ENCODE measurements at places on chromosomes 16 and 17.
A peak's percentile ranks its signal among the peaks of the same experiment; 100 is the strongest.

GRCh38 chr17:74569020-74570003 lies 2.0 kb upstream of the CD300H start:
- DNase-seq, result no peak

DNA sequence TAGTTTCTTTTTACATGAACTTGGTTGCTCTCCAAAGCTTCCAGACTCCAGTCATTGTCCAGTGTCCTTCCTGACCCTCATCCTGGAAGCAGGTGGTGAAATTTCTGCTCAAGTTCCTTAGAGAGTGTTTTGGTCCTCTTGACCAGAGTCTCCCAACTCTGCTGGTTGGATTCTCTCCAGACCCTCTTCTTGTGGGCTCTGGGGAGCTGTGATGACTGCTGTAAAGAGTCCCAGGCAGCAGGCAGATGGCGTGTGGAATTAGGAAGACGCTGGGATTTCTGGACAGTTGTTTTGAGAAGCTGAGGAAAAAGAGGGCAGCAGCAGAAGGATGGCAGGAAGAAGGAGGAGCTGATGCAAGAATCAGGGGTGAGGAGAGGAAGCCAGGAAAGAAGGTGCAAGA lies 1.6 kb upstream of the SEZ6 start:
- DNase-seq, result no peak

- DNase-seq, result no peak
Observed at GRCh38 chr16:80285104-80285503, 255.7 kb upstream of the DYNLRB2 start.

GRCh38 chr16:361872-362701 lies 8.3 kb downstream of the MRPL28 start:
- peak; percentile 48 for DNase-seq

- no peak for DNase-seq
Observed at GRCh38 chr16:754656-755055, 5.9 kb upstream of the MSLN start.

DNA sequence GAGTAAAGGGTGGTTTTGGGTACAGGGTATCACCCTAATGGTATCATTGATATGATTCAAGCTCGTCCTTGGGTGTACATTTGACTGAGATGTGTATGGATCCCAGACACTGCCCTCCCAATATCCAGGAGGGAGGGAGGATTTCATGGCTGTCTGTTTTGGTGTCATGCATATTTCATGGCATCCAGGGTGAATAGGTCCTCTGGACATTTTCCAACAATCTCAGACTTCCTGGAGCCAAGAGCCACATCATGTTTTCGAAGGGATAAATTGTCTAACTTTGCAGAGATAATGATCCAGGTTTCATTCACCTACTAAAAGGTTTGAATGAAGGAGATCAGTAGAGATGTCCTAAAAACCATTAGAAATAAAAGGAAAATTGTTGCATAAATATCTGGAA lies 431.9 kb downstream of the SHISA9 start:
- no peak for DNase-seq

GRCh38 chr16:22092143-22092933 lies at the start of gene VWA3A:
VWA3A (plus strand) TSS chr16:22092541; CDS start chr16:22092638, 97 bp downstream.
- DNase-seq, result no peak

- no peak for DNase-seq
Observed at GRCh38 chr16:70018254-70018653, 67.1 kb downstream of the CLEC18A start.

DNA sequence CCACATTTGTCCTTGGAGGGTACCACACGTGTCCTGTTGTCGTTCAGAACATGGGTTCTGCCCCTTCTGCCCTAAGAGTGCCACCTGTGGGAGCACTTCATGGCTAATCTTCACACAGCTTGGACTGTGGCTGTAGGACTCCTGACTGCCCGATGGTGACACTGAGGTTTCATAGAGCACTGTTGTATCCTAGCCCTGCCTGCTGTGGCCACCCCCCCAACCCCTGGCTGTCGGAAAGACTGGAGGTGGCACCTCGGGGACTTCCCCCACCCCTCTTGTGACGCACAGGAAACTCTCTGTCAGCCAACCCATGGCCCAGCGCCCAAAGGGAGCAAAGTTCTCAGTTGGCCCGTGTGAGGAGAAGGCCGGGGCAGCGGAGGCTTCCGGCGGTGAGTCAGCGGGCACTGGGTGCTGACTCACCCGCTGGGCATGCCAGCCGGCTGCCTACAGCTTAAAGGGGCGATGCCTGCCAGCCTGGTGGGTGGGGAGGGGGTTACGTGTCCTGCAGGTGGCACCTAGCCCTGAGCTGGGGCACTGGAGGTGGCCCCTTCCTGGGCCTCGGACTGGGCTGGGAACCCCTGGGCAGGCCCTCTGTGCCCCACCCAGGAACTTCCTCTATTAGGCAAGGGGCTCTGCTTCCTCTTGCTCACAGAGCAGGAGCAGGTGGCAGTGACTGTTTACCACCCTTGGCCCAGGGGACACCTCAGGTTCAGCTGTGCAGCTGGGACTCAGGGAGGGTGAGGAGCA lies 3.4 kb downstream of the MAP2K3 start:
- DNase-seq, result peak; percentile 95

DNA sequence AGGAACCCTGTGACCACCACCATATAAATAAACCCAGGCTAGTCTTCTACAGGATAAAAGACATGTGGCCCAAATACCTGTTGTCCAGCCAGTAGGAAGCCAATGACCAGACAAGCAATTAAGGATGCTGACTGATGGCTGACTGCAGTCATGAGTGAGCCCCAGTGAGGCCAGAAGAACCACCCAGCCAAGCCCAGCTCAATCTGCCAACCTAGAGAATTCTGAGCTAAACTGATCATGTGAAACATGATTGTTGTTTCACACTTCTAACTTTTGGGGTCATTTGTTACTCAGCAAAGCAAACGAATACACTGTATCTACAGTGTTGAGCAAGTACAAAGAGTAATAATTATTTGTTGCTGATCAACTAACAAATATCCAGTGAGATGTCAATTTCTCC lies 86.4 kb downstream of the DNAH3 start:
- no peak for DNase-seq

GRCh38 chr16:76653390-76654026 lies 376.3 kb downstream of the CNTNAP4 start:
- no peak for DNase-seq

GRCh38 chr16:77331043-77331442 lies 103.8 kb downstream of the ADAMTS18 start:
- no peak for DNase-seq

- DNase-seq, result no peak
Observed at GRCh38 chr17:9120471-9120870, 99.2 kb downstream of the NTN1 start.

DNA sequence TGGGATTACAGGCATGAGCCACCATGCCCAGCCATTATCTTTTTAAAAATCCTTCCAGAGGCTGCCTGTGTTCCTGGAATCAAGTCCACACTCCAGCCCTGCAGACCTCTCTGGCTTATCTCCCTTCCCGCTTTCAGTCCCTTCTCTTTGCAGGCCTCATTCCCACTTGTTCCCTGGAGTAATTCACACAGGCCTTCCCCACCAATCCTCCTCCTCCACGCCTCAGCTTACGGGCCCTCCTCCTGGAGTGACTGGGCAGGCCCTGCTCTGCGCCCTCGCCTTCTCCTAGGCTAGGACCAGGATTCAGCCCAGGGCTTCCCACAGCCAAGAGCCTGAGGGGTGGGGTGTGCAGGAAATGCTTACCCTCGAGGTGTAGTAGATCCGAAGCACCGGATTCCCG lies 2.8 kb downstream of the CDIPT start:
- no peak for DNase-seq

DNA sequence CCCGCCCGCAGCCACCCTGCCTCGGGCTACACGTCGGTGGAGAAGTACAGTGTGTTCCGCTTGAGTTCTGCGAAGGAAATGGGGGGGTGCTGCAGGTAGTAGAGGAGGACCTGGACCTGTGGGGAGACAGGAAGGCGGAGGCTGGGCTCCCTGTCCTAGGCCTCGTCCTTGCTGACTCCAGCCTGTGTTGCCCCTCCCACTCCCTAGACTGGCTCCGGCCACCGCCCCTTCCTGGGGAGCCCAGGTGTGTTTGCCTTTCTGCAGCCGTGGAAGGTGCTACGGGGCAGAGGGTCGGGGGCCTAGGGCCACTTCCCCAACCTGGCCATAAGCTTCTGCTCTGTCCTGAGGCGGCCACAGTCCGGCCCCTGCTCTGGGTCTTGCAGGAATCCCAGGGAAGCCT lies 9.1 kb downstream of the TIMM22 start:
- DNase-seq, result no peak

GRCh38 chr17:59466946-59467801 lies 98.2 kb upstream of the DHX40 start:
- no peak for DNase-seq

DNA sequence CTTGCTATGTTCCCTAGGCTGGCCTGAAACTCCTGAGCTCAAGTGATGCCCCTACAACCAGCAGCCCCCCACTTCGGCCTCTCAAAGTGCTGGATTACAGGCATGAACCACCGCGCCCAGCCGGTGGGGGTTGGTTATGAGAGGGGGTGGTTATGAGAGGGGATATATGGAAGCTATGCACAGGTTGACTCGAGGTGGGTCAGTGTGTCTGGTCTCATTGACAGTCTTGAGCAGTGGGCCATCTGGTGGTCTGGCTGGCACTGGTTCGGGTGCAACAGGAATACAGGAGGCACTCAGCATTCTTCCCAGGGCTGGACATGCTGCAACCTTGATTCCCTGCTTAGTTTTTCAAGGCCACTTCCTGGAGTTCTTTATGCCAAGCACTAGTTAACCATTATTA lies 5.6 kb upstream of the STX1B start:
- DNase-seq, result no peak

GRCh38 chr17:49204516-49204915 lies 5.9 kb downstream of the GNGT2 start:
- DNase-seq, result no peak

GRCh38 chr17:45008216-45008615 lies 40.1 kb upstream of the C1QL1 start:
- no peak for DNase-seq

- DNase-seq, result no peak
Observed at GRCh38 chr17:63989622-63990345, 8.4 kb upstream of the PRR29 start.

DNA sequence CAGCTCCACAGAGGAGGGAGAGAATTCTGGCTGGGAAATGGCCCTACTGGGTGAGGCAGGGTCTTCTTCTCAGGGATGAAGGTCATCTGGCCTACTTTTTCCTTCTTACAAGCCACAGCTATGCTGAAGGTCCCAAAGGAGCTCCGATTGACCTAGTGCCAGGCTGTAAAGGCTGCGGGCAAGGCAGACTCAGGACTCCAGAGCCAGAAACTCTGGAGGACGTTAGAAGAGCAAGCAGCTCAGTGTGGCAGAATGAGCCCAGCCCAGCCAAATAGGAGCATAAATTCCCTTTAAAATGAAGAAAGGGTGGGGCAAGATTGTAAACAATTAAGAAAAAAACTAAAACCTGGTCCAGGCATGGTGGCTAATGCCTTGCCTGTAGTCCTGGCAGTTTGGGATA lies 20.1 kb upstream of the CNOT1 start:
- DNase-seq, result no peak

DNA sequence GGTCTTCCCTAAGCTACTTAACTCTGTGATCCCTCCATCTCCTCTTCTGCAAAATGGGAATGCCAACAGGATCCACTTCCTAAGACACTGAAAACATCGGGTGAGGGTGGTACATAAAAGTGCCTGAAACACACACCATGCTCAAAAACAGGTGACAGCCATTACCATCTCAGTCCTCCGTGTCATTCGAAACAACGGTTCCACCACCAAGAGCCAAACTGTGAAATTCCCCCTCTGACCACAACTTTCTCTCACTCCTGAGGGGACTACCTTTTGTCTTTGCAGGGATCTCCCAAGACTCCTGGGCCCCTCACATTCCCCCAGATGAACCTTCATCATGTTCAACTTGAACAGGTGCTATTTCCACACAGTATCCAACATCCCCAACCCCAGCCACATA lies 37.0 kb downstream of the NUBP1 start:
- no peak for DNase-seq

GRCh38 chr17:27533874-27534815 lies 77.9 kb downstream of the KSR1 start:
- no peak for DNase-seq

DNA sequence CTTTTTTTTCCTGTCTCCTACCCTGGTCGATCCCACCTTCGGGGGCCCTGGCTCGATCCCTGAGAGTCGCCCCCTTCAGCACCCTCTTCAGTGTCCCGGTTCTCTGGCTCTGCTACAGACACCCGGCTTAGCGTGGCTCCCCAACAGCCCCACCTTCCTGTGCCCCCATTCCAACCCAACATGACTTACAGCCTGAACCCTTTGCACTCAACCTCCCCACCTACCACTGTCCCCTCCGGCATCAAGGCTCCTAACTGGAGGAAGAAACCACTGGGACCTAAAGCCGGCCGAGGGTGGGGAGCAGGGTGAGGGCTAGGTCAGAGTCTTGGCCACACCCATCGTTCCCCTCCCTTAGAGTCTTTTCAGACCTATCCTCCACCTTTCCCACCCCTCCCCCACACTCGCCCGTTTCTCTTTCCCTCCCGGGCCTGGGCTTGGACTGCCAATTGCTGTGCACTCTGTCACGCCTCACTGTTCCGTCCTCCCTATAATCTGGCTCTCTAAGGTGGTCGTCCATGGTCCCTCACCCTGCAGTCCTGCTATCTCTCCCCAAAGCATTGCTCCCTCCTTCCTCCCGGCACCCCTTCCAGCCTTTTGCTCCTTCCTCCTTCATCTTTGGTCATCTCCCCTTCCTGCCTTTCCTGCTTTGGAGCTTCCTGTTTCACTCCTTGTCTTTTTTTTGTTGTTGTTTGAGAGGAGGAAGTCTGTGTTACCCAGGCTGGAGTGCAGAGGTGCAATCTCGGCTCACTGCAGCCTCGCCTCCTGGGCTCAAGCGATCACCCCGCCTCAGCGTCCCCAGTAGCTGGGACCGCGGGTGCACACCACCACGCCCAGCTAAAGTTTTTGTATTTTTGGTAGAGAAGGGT lies 890 bp upstream of the CLDN7 start:
- no peak for DNase-seq

GRCh38 chr16:9539346-9539745 lies 447.9 kb downstream of the HAPSTR1 start:
- no peak for DNase-seq

GRCh38 chr16:56617212-56618085 lies 8.1 kb upstream of the MT1E start:
- no peak for DNase-seq

DNA sequence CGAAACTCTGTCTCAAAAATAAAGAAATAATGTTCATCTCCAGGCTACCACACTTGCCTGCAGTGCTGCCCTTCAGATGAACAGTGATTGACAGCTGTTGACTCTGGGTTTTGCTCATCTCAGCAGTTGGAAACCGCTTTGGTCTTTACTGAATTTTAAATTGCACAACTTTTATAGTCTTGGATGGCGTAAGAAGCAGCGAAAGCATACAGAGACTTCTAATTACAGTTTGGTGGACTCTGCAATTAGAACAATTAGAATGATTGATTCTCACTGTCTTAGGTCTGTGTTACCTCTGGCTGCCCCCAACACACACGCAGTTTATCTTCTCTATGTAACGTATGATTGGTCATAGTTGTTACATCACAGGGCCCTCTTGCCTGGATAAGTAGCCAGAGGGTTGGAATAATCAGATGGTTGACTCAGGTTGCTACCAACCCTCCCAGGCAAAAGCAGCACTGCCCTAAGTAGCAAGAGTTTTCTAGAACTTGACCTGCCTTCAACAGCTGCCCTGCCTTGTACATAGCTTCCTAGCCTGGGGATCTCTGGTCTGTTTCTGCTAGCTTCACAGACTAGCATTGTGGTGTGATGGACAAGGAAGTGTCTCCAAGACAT lies 1.9 kb upstream of the NAT9 start:
- no peak for DNase-seq

- DNase-seq, result no peak
Observed at GRCh38 chr17:49775546-49776260, 11.8 kb upstream of the FAM117A start.

Measured in activated CD8-positive, alpha-beta memory T cell treated with anti-CD3 and anti-CD28 coated beads for 1 hour (primary cell).